Renal cortical epithelial cell (primary cell): ENCODE measurements at places on chromosomes 16 and 17.

DNA sequence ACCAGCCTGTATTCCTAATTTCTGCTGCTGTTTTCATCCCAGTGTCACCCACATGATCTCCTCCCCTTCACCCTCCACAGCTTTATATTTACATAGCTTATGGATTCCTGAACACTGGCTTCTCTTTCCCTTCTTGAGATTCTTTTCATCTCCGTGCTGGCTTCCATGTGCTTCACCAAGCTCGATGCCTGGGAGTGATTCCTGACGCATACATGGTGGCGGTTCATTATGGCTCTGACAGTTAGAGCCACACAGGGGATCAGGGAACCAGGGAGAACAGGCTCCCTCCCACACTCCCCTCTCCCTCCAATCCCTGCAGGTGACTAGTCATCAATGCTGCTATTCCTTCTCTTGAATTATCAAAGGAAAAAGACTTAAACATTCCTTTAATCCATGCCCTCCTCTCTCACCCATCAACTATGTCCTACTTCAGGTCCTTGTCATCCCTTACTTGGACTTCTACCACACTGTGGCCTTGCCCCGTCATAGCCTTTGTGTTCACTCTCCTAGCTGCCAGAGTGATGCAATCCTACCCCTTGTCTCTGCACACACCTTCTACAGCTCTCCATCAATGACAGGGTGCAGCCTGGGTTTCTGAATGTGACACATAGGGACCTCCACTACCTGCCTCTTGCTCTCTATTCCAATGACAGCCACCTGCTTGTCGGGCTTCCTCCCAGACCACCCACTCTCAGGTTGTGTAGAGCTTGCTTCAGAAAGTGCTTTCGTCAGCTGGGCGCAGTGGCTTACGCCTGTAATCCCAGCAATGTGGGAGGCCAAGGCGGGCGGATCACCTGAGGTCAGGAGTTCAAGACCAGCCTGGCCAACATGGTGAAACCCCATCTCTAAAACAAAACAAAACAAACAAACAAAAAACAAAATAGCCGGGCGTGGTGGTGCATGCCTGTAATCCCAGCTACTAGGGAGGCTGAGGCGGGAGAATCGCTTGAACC, 43.6 kb downstream of the MYH13 start:
- DNase-seq: no peak

DNA sequence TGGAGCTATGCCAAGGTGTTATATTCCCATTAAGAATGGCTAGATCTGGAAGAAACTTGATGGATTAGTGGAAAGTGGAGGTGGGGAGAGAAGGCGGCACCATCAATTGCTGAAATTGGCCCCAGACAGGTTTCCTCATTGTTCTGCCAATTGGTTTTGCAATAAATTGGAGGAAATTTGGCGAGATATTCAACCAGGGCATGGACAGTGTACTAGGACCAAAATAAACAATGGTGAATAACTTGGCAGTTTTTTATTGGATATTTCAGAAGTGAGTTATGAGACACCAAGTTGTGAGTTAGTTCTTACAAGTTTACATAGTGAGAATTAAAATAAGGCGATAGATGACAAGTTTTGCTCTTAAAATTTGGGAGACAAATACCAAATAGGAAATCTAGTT, 41.1 kb upstream of the SOX9 start:
- DNase-seq: no peak

- peak; percentile 18 for DNase-seq
Observed at GRCh38 chr16:50354629-50355456, 13.9 kb downstream of the BRD7 start.

DNA sequence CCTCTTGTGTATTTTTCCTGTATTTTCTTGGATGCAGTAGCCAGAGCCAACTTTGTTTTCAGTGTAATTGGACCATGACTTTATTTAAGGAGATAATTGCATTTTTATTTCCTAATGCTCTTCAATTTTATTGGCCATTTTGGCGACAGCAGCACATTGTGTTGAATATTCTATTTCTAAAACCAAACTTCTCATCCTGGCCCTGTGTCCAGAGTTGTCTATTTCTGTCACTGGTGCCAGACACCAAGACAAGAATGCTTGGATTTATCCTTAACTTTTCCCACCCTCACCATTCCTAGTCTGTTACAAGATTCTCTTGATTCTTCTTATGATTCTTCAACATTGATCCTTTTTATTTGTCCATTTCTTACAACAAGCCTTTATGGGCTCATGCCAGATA, 37.1 kb downstream of the ARHGAP44 start:
- no peak for DNase-seq

DNA sequence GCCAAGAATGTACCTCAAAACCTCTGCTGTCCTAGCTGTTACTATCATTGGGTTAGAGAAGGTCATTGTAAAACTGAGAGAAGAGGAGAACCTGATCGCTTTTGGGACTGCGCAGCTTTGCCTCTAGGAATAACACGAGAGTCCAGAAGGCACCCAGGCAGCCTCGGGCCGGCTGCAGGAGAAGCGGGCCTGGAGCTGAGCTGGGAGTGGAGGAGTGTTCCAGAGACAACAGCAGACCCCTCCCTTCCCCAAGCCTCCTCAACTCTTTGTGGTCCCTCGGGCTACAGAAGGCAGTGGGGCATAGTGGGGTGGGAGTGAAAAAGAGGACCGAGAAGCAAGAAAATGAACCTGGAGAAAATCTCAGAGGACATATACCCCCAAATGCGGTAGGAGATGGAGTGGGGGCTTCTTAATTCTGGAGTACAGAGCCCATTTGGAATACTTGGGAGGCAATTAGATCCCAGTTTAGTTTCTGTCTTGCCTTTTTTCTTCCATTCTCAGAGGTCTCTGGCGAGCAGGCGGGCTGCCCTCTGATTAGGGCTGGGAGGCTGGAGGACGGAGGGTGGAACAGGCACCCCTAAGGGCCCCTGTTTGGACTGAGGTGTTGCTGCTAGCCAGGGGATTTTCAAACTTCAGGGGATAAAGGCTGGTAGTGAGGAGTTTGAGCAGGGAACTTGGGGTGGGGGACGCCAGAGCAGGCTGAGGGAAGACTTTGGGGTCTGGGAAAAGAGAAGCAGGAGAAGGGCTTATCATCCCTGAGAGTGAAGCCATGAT, 13.3 kb upstream of the HOXB2 start:
- no peak for DNase-seq
